ENCODE measurements at places on chromosomes 6 and 20.

GRCh38 chr6:18388942-18389341 lies 1.8 kb downstream of the RNF144B start:
- DNase-seq = peak; percentile 58

DNA sequence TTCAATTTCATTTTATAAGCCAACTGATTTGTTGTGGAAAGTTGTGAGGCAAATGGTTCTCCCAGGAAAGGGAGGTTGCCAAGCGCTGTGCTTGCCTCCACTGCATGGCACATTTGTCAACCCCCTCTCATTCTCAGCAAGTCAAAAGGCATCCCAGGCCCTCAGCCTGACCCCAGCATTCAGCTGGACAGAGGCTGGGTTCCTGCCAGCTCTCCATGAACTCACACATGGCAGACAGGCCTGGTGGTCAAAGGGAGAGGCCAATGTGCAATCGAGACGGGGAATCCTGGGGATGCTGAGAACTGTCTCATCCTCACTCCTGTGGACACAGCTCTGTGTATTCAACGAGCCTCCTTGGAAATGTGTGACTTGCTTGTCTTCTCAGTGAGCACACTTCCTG lies 106.0 kb upstream of the CDH4 start:
- peak; percentile 21 for DNase-seq

- no peak for DNase-seq
These were observed 147.0 kb downstream of the TBC1D32 start for GRCh38 chr6:121187200-121187832.

DNA sequence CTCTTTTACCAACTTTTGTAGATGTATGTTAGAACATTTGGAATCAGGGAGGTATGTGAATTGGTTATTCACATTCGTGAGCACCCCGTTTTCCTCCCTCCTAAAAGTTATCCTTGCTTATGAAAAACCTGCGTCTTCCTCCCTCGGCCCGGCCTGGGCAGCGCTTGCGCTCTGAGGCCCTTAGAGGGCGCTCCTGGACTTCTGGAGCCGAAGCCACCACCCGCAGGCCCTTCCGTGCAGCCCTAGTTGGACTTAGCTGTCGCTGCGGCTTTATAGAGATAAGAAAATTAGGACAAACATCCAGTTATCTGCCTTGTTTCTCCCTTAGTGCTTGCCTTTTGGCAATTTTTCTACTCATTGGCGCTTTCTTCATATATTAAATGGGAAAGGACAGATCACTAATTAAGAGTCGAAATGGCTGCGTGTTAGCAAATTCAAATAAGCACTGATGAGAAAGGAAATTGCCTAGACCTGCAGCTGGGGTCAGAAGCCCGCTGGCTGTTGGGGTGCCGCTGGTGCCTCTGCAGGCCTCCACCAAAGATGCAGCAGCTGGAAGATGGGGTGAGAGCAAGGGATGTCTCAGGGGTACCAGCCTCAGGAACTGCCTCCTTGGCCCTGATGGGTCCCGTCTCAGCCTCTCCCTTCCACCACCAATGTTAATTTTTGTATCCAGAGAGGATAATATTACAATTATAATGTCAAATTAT lies 5.2 kb downstream of the FNDC1 start:
- peak; percentile 62 for DNase-seq
